B cell (primary cell): ENCODE measurements at places on chromosomes 2 and 18. TPM values are rescaled to one million over a fixed set of nuclear protein-coding genes. Genes with fewer than 3 reads are reported as not detected.

DNA sequence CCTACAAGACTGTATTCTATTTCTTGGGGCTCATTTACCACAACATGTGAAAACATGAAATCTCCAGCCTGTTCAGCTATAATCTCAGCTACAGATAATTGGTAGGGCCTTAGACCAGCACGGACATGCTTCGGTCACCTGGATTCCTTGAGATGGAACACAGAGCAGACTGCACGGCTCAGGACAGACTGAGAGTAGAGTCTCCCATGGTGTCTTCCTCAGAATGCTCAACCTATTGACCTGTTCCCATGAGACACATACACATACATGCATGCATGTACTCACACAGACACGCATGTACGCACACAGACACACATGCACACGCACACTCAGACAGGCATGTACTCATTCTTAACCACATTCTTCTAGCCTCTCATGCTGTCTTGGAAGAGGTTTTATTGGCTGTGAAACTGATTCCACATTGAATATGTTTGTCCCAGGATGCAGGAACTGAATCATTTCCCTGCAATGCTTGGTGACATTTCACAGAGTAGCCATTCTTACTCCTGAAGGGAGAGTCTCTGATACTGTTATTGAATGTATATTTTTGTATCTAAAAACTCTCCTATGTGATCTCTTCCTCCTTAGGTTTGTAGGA, 23.5 kb upstream of the BZW1 start:
- H3K27me3 ChIP-seq = no peaks in the 10 kb centered on the region
- DNase-seq = no peak
- H3K4me3 ChIP-seq = no peak overlapping the region
- no peak overlapping the region for H3K27ac ChIP-seq

DNA sequence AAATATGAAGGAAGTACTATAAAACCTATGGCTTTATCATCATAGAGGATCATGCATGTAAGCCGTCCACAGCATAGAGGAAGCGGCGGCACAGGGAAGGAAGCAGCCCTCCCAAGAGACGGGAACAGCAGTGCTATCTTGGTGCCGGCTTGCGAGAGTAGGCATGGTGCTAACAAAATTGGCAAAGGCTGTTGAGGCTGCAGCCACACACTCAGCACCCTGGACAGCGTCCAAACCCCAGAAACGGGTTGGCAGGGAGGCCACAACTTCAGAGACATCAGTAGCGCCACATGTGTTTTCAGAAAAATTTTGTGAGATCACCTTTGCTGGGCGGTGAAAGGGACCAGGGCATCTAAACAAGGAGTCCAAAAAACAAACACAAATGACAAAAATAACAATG, 37.7 kb downstream of the NETO1 start:
- no peak overlapping the region for H3K4me3 ChIP-seq
- peak; percentile 5 for DNase-seq
- H3K27ac ChIP-seq = no peak overlapping the region
- H3K4me1 ChIP-seq = no peaks in the 10 kb centered on the region
- no peaks in the 10 kb centered on the region for H3K36me3 ChIP-seq

- peaks cover 6% of the 10 kb centered on the region for H3K36me3 ChIP-seq
- H3K4me1 ChIP-seq = peaks cover 74% of the 10 kb centered on the region
- no peak for DNase-seq
- no peaks in the 10 kb centered on the region for H3K27me3 ChIP-seq
- peak overlapping the region; percentile 48 for H3K27ac ChIP-seq
- H3K4me3 ChIP-seq = no peak overlapping the region
Measured at GRCh38 chr2:68748568-68748967, 14.0 kb downstream of the ARHGAP25 start.

DNA sequence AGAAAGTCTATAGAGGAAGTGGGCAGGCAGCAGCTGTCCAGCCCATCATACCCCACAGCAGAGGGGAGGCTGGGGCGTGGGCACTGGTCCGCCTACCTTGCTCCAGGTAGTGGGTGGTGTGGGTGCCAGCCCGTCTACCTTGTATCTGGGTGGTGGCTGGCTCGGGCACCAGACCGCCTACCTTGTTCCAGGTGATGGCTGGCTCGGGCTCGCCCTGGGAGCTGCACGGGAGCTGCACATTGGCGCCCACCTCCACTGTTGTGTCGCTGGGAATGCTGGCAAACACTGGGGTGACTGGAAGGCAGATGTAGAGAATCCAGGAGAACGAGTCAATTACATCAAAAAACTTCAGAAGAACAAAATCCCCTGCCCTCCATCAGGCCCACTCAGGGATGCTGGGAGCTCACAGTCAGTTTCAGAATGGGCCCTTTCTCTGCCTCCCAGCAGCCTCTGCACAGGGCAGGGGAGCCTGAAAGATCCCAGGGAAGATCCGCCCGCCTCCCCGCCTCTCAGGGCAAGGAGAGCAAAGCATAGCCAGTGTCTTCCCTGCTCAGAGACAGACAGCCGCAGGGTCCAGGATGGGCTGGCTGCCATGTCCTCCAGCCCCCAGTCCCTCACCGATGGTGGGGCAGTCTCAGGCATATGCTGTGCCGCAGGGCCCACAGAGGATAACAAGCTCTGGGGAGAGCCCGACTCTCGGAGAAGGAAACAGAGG, 82.3 kb downstream of the PXDN start:
- H3K4me3 ChIP-seq = no peak overlapping the region
- no peak overlapping the region for H3K27ac ChIP-seq
- no peaks in the 10 kb centered on the region for H3K36me3 ChIP-seq
- no peaks in the 10 kb centered on the region for H3K27me3 ChIP-seq
- no peaks in the 10 kb centered on the region for H3K4me1 ChIP-seq

DNA sequence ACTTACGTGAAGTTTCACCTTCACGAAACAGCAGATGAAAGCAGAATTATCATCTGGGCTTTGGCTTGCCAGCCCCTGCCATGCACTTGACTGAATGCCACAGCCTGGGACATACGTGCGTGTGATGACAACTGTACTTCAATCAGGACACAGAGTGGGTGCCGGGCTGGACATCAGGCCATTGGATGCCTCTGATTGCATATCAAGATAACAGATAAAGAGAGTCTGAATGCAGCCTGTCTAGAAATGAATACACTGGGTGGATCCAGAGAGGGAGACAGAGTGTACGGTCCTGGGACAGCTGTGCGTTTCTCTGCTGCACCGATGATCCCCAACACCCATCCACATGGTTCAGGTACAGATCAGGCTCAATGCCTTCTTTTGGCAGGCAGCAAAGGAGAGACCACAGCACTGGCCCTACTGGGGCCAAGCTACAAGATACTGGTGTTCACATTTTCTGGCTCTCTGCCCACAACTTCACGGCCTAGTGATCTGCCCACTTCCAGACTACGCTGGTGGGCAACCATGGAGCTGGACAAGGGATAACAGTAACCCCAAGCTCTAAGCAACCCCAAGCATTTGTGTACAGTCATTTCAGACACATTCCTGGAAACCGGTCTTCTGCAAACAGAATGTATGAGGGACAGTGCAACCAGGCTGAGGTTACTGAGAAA, 35.6 kb downstream of the FBLN7 start:
- H3K36me3 ChIP-seq = no peaks in the 10 kb centered on the region
- H3K27ac ChIP-seq = no peak overlapping the region
- H3K27me3 ChIP-seq = peaks cover 6% of the 10 kb centered on the region
- no peaks in the 10 kb centered on the region for H3K4me1 ChIP-seq

DNA sequence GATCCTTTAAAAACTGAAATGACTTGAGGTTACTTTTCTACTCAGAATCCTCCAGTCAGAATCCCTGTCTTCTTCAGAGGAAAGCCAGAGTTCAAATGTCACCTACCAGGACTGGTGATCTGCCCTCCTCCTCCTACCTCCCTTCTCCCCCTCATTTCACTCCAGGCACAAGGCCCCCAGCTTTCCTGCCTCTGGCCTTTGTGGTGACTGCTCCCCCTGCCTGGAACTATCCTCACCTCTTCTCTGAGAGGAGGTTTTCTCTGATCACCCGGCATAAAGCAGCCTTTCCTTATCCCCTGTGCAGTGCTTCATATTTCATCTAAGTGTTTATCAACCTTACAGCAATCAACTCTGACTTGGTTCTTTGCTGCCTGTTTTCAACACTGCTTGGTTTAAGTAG, 6.8 kb downstream of the B3GNT2 start:
- no peak overlapping the region for H3K27ac ChIP-seq
- H3K27me3 ChIP-seq = no peaks in the 10 kb centered on the region
- peaks cover 59% of the 10 kb centered on the region for H3K4me1 ChIP-seq
- no peak for DNase-seq

- H3K4me1 ChIP-seq = no peaks in the 10 kb centered on the region
- no peaks in the 10 kb centered on the region for H3K36me3 ChIP-seq
- H3K27ac ChIP-seq = no peak overlapping the region
- no peaks in the 10 kb centered on the region for H3K27me3 ChIP-seq
- H3K4me3 ChIP-seq = no peak overlapping the region
- no peak for DNase-seq
Measured at GRCh38 chr2:22481486-22482259, 903.3 kb upstream of the KLHL29 start.

DNA sequence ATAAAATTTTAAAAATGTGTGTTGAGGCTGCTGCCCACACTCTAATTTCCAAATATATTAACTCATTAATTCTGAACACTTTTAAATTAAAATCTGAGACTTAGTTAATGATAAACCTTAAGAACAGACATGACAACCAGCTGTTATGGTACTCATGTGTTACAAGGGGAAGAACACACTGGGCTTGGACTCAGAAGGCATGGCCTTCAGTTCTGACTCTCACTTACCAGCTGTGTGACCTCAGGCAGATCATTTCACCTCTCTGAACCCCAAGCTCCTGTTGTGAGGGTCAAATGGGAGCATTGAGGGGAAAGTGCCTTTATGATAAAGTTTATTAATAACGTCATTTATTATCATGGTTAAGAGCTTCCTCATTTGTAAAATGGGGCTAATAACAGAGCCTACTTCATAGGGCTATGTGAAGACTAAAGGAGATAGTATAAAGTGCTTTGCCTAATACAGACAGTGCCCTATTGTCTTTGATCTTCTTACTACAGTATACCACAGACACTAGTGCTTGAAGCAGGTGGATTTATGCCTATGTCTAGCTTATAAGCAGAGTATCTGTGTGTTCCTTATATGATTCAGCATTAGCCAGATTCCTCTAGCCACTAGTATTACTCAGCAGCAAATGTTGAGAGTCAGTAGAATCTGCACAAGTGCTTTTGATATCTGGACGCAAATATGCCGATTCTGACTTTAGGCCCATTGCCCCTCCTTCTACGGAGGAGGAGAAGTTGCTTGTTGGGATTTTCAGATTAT, 99.6 kb downstream of the SGPP2 start:
- no peaks in the 10 kb centered on the region for H3K27me3 ChIP-seq
- H3K4me3 ChIP-seq = no peak overlapping the region
- H3K4me1 ChIP-seq = no peaks in the 10 kb centered on the region
- H3K36me3 ChIP-seq = no peaks in the 10 kb centered on the region

- H3K4me1 ChIP-seq = peaks cover 10% of the 10 kb centered on the region
- no peak overlapping the region for H3K4me3 ChIP-seq
- no peak overlapping the region for H3K27ac ChIP-seq
- H3K27me3 ChIP-seq = peaks cover 45% of the 10 kb centered on the region
- H3K36me3 ChIP-seq = no peaks in the 10 kb centered on the region
Measured at GRCh38 chr2:10830641-10831399, 18.2 kb upstream of the PDIA6 start.

DNA sequence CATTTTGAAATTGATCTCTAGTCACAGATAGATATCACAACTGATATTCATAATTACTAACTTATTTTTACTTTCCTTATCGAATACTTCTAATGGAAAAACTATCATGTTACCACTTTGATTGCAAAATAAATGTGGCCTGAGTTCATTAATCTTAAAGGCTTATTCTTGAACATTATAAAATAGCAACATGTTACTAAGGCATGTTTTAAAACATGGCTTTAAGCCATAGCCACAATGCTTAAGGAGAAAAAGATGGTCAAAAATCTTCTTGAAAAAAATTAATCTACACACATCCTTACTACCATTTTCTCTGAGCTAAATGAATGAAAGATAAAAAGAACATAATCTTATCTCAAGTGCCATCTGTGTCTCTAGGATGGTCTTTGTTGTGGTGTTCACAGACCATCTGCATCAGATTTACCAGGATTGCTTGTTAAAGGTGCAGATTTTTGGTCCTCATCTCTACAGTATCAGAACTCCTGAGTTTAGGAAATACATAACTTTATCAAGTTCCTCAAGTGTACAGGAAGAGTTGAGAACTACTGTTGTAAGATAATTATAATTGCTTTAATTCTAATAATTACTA, 15.3 kb downstream of the MTX2 start:
- no peaks in the 10 kb centered on the region for H3K36me3 ChIP-seq
- no peak overlapping the region for H3K4me3 ChIP-seq
- no peak overlapping the region for H3K27ac ChIP-seq

DNA sequence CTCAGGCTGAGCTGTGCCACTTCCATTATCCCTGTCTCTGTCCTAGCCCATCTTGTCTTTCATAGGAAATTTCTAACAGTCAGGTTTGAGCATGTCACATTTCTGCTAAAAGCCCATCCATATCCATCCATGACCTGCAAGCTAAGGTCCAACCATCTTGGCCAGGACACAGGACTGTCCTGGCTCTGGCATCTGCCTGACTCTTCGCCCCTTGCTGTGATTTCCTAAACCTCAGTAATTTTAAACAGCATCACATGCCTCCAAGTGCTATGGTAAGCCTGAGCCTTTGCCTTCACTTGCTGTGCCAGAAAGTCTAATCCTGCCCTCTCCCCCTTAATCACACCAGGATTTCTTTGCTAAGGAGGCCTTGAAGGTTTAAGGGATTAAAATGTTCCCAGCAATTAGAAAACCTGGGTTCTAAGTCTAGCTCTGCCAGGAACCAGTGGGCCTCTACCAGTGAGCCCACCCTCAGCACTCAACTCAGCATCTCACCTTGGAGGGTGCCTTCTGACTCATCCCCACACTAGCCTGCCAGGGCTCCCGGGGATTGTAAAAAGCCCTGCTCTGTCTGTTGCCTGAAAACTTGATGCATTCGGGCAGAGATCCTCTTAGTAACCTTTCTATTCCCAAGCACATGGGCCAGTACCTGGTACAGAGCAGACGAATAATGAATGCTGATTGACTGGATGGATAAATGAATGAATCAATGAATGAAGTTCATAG, 411.0 kb downstream of the LRATD1 start:
- no peak overlapping the region for H3K4me3 ChIP-seq
- H3K36me3 ChIP-seq = no peaks in the 10 kb centered on the region
- no peaks in the 10 kb centered on the region for H3K27me3 ChIP-seq
- H3K27ac ChIP-seq = no peak overlapping the region
- DNase-seq = no peak

The CRYBA2 gene
- not detected in 2 replicates for polyA plus RNA-seq

The SKOR2 gene
- not detected in 2 replicates for polyA plus RNA-seq

The SLC66A3 gene
- polyA plus RNA-seq = 25.0 and 32.4 TPM in 2 replicates

The CASP10 gene
- polyA plus RNA-seq = 13.7 and 16.0 TPM in 2 replicates

The KCNE4 gene
- polyA plus RNA-seq = 0.04 TPM in 1 of 2 replicates, not detected in the other

The NFATC1 gene
- polyA plus RNA-seq = 32.2 and 40.2 TPM in 2 replicates
